ENCODE measurements at places on chromosomes 5 and 9.
A peak's percentile ranks its signal among the peaks of the same experiment; 100 is the strongest.

DNA sequence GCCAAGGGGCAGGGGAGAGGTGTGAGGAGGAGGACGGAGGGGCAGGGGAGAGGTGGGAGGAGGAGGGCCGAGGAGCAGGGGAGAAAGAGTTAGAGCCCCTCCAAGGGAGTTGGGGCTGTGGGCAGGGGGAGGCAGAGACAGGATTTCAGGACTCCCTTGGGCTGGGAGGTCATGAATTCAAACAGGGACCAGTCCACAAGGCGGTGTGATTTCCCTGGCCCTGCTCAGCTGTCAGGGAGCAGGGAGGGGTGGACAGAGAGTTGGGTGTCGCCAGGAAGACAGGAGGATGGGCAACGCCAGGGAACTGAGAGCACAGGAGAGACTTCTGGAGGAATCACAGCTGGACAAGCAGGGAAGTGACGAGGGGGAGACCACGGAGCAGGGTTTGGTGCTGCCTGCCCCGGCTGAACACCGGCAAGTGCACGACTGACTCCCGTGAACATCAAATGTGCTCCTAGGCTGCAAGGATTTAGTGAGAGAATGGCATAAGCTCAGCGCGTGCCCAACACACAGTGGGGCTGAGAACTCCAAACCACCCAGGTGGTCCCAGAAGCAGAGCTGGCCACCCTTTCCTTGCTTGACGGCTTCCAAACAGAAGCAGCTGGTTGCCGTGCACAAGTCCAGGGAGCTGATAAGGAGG lies 17.8 kb upstream of the OLFM1 start:
- no peak for DNase-seq

DNA sequence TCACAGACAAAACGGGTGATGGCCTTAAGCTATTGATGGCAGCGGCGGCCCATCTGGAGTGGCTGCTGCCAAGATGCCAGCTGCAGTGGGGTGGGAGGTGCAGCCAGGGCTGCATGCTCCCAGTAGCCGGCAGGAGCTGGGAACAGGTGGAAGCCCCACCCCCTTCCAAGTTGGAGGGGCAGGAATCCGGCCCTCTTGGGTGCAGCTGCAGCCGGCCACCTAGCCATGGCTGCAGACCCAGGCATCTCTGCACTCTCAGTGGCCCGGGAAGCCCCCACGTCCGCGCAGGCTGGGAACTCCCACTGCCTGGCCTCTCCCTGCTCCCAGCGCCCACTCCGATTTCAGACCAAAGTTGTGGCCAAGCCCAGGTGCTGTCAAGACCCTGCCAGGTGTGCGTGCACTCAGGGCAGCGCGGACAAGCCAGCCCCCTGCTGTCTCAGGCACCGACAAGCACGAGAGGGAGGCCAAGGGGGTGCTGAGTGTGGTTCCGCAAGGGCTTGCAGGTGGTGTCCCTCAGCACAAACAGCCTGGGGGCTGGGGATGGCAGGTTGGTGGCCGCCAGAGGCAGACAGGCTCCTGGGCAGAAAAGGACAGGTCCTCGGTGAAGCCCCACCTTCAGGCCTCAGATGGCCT lies 115.1 kb upstream of the TSLP start:
- DNase-seq: peak; percentile 3

GRCh38 chr5:134506054-134507039 lies 19.1 kb upstream of the JADE2 start:
- DNase-seq: no peak

GRCh38 chr5:152066784-152067183 lies 142.1 kb upstream of the GLRA1 start:
- DNase-seq: no peak

GRCh38 chr9:33264003-33264472 lies 470 bp downstream of the BAG1 start:
- no peak for DNase-seq

DNA sequence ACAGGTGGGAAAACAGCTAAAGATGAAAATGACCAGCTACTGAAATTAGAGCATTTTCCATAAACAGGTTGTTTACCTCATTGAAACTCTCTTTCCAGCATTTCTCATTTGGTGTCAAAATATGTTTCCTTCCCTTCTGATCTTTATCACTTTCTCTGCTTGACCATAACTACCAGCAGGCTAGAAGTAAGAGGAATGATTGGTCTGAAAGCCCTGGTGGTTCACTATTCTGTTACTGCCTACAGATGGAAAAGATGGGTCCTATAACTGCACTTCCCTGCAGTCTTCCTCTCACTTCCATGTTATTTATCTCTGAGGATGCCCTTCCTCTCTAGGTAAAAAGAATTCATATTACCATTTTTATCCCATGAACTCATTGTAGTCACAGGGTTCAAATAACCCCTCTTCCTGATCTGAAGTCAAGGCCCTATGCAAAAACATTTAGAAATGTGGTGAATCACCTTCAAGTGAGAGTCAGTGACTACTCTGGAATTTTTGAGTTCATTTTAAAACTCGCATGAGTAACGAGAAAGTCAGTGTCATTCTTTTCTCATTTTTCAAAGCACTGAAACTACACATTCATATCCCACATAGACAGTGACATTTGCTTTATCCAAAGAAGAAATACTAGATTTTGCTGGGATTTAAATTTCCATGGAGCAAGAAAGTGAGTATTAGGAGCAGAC lies 51.7 kb downstream of the ZNF474 start:
- no peak for DNase-seq

GRCh38 chr5:146016764-146017484 lies 80.5 kb downstream of the SH3RF2 start:
- no peak for DNase-seq

GRCh38 chr5:158070859-158071258 lies 211.9 kb upstream of the CLINT1 start:
- DNase-seq: no peak

GRCh38 chr5:144198386-144198785 lies 27.7 kb downstream of the KCTD16 start:
- DNase-seq: no peak

DNA sequence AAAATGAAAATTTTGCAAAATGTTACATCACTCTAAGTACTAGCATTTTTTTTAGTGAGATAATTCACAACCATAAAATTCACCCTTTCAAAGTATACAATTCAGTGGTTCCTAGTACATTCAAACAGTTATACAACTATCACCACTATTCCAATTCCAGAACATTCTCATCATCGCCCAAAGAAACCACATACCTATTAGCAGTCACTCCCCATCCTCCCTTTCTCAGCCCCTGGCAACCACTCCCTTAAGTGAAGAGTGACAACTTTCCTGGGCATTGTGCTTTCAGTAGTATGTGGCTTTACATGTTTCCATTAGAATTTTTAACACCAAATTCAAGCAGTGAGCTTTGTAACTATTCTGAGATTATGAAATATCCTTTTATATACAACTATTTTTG lies 81.4 kb downstream of the RASEF start:
- DNase-seq: no peak

- DNase-seq: no peak
These were observed 164.0 kb downstream of the CARTPT start for GRCh38 chr5:71882826-71883741.

DNA sequence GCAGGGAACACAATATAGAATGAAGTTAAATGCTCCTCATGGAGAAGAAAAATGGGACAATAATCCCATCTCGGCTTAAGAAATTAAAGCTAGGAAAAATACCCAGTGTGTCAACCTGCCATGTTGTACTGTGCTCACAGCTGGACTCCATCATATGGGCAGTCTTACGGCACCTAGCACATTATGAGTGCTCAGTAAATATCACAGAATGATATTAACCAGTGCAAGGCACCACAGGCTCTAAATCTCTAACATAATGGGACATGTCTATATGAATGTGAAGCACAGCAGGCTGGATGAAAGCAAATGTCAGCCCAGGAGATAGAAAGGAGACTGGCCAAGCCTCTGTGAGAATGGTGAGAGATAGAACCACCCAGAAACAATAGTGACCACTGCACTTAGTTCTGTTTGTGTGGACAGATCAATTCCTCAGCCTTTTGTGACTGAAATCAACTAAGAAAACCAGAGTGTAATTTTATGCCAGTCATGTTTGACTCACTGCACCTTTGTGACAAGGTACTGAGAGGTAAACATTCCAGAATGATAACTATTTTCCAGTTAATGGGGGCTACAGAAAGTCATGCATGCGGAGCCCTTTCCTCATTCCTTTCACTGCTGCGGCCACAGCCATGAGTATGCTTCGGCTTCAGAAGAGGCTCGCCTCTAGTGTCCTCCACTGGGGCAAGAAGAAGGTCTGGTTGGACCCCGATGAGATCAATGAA lies 140.4 kb upstream of the CDH6 start:
- no peak for DNase-seq

DNA sequence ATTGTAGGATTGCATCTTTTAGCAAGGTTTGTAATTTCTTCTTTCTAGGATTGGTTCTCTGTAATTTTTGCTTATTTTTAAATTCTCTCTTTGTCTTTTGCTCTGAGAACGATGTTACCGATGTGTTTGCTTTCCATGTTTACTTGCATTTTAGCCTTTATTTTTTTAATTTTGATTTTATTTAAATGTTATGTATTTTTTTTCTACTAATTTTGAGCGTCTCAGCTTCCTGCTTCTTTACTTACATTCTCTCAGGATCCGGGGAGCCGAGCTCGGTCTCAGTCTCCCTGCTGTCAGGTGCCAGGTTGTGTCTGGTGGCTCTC lies 20.9 kb downstream of the ANXA2R start:
- DNase-seq: no peak

GRCh38 chr9:28413471-28413870 lies 840.2 kb upstream of the C9orf72 start:
- DNase-seq: no peak

DNA sequence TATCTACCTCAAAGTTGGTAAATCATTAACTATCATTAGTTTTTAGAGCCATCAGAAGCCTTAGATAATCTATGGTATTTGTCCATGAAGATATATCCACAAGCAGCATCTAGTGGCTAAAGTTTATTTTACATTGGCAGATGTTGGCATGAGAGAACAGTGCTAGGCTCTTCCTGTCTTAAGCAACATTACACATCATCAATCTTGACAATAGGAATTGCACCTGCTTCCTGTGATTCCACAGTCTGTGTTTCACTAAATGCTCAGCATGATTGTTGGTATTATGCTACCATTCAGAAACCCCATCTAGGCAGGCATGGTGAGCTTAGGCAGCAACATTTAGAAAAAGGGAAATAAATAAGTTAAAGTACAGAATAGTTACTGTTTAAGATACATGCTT lies 246.6 kb downstream of the SLCO4C1 start:
- DNase-seq: peak; percentile 1

DNA sequence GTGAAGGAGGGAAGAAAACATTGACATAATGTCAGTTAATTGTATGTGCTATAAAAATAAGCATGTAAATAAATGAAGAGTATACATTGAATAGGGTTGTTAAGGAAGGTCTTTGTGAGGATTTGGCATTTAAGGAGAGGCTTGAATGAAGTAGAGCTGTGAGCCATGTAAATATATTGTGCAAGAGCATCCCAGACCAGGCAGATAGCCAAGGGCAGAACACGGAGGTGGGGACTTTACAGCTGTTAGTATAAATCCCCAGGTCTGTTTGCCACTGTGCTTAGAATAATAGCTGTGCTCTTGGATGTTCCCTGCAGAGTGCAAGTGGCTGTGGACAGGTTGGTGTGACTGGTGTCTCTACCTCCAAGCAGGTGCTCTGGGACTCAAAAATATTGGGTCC lies 211.7 kb downstream of the LRRC70 start:
- DNase-seq: no peak

DNA sequence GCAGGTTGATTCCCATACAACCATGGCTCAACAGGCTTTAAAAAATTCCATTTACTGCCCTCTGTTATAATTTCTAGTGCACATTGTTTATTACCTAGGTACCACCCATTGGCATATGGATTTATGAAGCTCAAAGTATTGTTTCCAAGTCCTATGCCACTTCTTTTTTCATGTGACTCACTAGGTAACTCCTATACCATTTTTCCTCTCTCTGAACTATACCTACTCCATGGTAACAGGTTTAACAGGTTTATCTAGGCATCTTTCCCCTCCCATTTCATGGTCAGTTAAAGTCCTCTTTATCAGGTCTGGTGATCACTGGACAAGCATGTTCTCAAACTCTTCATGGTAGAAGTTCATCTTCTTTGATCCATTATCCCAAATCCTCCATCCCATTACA lies 49.6 kb upstream of the ABCA1 start:
- no peak for DNase-seq

DNA sequence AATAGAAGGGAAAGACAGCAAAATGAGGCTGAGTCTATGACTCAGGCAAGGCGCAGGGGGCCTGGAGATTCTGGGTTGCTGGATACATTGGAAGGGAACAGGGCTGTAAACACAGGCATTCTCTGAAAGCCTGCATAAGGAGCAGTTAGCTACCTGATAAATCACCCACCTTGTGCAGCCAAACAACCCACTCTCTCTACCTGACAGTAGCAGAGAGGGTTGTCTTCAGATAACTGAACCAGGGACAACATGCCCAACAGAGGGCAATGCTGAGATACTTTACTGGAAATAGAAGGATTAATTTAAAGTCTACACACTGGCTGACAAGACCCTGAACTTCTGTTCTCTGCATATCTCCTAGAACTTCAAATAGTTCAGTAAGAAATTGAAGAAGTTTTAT lies 161.6 kb downstream of the KCTD16 start:
- no peak for DNase-seq

DNA sequence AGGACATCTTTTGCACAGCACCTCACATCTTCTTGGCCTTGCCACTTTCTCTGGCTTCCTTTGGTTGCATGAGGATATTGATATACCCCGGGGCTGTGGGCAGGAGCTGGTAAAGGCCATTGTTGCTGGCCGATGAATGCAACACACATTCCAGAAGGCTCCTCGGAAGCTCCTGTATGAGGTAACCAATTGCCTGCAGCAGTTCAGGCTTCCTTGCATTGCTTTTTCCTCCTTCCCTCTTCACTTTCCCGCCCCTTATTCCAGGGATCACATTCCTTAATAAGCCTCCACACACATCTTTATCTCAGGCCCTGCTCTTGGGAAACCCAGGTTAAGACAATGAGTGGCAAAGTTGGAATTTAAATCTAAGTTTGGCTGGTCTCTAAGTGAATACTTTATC lies 505.4 kb upstream of the CLINT1 start:
- DNase-seq: no peak

GRCh38 chr5:163760498-163760897 lies 255.1 kb downstream of the MAT2B start:
- no peak for DNase-seq
